Aorta (tissue), 5 donors: ENCODE measurements at places on chromosomes 13 and 19. TPM values are rescaled to one million over a fixed set of nuclear protein-coding genes. Genes with fewer than 3 reads are reported as not detected.

GRCh38 chr19:15680478-15681322, 7.8 kb downstream of the CYP4F12 start:
- no peak for DNase-seq

DNA sequence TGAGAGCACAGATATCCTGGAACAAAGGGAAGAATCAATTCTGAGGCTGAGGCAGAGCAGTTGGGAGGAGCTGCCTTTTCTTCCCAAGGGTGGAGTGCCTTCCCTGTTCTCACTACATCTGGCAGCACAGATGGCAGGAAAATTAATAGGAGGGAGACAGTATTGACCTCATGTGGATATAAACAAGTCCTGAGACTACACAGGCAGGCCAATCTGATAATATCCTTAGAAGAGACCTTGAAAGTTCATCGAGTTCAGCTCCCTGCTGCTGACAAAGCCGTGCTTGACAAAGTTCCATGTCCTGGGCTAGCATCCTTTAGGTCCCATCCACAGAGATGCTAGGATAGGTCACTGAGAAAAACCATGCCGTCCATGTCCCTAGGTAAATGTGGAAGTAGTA, 1451.5 kb downstream of the EFNB2 start:
- DNase-seq: no peak

- no peak for DNase-seq
These were observed 4.6 kb upstream of the PRR20A start for GRCh38 chr13:57136093-57136492.

DNA sequence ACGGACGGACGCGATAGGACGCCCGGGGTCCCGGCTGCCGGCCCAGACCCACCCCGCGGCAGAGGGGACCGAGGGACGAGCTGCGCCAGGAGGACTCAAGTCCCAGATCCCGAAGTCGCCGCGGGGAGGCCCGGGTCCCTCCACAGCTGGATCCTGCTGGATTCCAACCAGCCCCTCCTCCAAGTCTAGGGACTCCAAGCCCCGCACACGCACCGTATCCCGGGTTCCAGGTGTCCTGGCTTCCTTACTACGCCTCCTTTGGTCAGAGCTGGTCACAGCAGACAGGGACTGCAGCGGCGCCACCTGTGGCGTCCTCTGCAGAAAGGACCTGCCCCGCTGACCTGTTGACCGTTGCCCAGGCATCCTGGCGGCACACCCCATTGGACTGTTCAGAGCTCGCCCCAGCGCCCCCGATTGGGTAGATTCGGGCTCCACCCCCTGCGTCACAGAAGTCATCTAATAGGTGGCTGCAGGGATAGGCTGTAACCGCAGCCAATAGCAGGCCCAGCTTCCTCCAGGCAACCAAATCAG, 29.0 kb upstream of the ZNF709 start:
- DNase-seq: no peak

Gene ZNF497
- total RNA-seq: 0.32 TPM

Gene SYDE1
- 53.5 TPM for total RNA-seq

DNA sequence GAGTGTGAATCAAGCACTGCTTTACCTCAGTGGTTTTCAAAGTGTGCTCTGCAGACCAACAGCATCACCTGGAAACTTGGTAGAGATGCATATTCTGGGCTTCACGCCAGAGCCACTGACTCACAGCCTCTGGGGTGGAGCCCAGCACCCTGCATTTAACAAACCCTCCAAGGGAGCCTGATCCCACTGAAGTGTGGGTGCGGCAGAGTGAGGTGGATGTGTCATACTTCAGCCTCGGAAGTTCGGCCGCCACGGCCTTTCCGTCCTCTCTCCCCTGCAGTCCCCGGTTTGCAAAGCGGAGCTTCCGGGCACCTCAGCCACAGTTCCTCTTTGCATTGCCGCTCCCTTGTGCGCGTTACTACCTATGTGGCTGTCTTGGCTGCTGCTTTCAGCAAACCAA, 33.3 kb upstream of the MICU2 start:
- no peak for DNase-seq

Gene RPL18
- 909 TPM for total RNA-seq

Gene CNN2
- 142 TPM for total RNA-seq

Gene ZNF534
- total RNA-seq: not detected

GRCh38 chr19:13082192-13083007, 20.3 kb downstream of the LYL1 start:
- DNase-seq: peak; percentile 69

- DNase-seq: no peak
These were observed 58.7 kb upstream of the KLF5 start for GRCh38 chr13:73000027-73000674.

DNA sequence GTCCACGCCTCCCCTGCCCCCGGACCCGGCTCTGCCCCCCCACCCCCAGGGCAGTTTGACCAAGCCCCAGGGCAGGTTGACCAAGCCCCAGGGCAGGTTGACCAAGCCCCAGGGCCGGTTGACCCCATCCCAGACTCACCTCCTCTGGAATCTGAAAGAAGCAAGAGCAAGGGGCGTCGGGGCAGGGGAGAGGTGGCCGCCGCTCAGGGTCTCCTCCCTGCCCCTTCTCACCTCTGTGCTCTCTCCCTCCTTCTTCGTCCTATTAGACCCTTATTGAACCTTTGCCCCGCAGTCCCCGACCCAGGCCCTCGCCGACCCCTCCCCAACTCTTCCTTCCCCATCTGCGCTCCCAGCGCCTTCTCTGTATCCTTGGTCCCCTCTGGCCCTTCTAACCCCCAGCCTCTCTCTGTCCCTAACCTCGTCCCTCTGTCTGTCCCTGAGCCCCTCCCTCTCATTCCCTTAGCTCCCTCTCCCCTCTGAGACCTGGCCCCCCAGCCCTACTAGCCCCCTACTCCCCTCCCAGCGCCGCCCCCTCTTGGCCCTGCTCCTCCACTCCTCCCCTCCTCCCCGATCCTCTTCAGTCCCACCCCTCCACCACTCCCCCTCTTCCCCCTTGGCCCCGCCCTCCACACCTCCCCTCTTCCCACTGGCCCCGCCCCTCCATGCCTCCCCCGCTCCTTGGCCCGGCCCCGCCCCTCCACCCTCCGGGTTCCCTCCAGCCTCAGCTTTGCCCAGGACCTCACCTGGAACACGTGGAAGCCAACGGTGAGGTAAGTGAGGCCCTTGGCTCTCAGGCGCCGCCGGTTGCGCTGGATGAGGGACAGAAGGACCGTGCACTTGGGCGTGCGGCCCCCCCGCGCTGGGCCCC, 7.6 kb downstream of the CAPN12 start:
- no peak for DNase-seq
